ENCODE measurements at places on chromosomes 1 and 21.

- H3K27ac ChIP-seq, result no peak overlapping the region
- no peaks in the 10 kb centered on the region for H3K36me3 ChIP-seq
- H3K4me1 ChIP-seq, result peaks cover 13% of the 10 kb centered on the region
Observed at GRCh38 chr1:223825767-223826748, 19.7 kb downstream of the TP53BP2 start.

- no peaks in the 10 kb centered on the region for H3K36me3 ChIP-seq
- no peak for DNase-seq
- H3K27me3 ChIP-seq, result no peaks in the 10 kb centered on the region
- H3K4me3 ChIP-seq, result no peak overlapping the region
Observed at GRCh38 chr21:18449605-18450550, 46.3 kb upstream of the TMPRSS15 start.

DNA sequence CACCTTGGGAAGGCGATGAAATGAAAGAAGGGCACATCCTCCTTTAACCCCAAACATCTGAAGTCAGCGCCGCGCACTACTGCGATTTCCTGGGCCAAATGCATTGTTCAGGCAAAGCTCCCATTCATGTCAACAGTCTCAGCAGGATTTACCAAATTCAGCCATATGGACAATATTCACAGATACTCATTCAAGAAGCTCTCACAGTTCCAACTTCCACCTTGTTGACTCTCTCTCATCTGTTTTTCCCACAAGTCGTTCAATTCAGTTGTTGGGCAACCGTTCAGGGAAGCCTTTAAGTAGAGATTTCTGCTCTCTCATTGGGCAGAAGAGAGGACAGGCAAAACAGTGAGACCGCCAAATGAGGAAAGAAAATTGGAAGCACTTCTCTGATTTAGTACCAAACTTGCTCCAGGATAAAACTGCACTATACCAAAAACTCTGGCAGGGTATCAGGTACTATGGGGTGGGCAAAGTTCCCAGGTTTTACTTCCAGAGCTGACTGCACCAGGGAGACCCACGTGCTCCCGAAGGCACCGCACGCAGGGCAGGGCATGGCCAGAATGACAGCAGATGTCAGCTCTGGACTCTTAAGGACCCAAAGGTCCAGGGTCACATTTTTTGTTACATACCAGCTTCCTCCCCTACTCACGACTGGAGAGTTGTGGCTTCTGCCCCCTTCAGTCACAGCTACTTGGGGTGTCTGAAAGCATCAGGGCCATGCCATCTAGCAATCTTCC is 668.8 kb downstream of the KIF26B start:
- no peak for DNase-seq
- no peaks in the 10 kb centered on the region for H3K4me1 ChIP-seq
- H3K4me3 ChIP-seq, result no peak overlapping the region
- H3K27me3 ChIP-seq, result no peaks in the 10 kb centered on the region
- H3K27ac ChIP-seq, result no peak overlapping the region

- no peaks in the 10 kb centered on the region for H3K27me3 ChIP-seq
- no peak overlapping the region for H3K27ac ChIP-seq
- no peaks in the 10 kb centered on the region for H3K4me1 ChIP-seq
Observed at GRCh38 chr1:108041360-108042142, 76.6 kb upstream of the VAV3 start.

GRCh38 chr1:22267413-22268175 is 124.7 kb upstream of the WNT4 start:
- no peaks in the 10 kb centered on the region for H3K36me3 ChIP-seq
- H3K4me1 ChIP-seq, result no peaks in the 10 kb centered on the region
- no peaks in the 10 kb centered on the region for H3K27me3 ChIP-seq
- H3K27ac ChIP-seq, result no peak overlapping the region

DNA sequence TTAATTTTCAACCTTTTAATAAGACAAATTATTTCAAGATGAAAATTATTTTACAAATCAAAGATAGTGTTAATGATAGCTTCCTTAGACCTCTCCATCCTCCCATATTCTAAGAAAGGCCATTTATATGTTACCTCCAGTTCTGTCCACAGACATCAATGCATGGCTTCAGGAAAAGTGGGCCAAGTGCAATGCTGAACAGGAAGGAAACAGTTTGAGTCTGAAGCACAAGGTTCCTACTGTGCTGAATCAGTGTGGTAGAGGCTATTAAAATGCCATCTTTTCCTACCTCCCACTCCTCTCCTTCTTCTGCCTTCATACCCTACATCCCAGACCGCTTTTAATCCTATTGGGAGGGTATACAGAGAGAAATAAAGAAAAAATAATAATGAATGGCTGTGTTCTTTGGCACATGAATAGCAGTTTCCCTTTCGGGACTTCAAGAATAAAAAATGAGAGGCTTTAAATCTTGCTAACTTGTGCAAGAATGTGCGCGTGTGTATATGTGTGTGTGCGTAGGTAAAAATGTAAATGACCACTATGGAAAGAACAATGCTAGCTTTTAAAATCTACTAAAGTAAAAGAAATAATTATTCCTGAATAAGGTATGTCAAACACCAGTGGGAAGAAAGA is 62.6 kb upstream of the C1orf105 start:
- H3K36me3 ChIP-seq, result no peaks in the 10 kb centered on the region
- no peaks in the 10 kb centered on the region for H3K27me3 ChIP-seq
- peaks cover 2% of the 10 kb centered on the region for H3K4me1 ChIP-seq
- peak overlapping the region; percentile 26 for H3K4me3 ChIP-seq
- DNase-seq, result no peak
- peak overlapping the region; percentile 88 for H3K27ac ChIP-seq

DNA sequence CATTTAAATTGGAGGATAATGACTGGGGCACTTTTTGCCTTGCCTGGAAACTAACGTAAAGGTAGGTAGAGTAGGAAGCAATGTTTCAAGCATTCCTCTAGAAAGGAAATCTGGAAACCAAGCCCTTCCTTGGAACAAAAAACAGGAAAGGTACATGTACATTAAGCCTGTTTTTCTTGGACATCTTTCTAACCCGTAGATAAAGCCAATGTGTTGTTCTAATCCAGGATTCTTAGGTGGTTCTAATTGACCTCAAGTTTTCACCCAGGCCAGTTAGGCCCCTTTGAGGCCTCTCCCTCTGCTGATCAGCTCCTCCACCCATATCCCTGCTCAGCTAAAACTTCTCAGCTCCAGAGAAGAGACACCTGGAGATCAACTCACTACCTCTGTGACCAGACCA is 6.3 kb upstream of the DUSP23 start:
- H3K36me3 ChIP-seq, result no peaks in the 10 kb centered on the region
- H3K4me3 ChIP-seq, result no peak overlapping the region
- DNase-seq, result no peak
- no peaks in the 10 kb centered on the region for H3K27me3 ChIP-seq
- no peaks in the 10 kb centered on the region for H3K4me1 ChIP-seq
- H3K27ac ChIP-seq, result no peak overlapping the region

DNA sequence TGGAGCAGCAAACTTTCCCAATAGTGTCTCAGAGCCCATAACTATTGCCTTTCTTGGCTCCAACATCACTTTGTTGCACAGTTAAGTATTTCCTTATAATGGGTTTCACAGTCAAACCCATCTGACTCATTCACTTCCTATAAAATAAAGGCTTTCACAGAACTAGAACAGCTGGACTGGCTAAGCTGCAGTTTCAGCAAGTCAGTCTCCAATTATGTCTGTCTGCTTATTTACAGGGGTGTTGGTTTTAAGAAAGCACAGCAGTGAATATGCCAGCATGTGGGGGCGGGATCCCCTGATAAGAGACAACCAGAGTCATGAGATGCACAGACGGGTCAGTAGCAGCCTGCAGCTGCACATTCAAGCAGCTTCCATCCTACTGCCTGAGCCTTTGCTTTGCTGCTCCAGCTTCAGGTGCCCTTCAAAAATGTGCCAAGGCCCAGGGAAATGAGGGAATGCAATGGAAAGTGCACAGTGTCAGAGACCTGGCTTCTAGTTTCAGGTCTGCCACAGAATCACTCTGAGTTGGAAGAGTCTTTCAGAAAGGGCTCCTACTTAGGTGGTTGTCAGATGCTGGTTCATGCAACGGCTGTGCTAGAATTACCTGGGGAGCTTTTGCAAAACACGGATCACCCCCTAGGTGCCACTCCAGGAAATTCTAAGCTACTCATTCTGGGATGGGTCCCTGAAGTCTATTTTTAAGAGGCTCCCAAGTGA is 24.8 kb downstream of the RNF19B start:
- no peaks in the 10 kb centered on the region for H3K27me3 ChIP-seq
- H3K36me3 ChIP-seq, result peaks cover 7% of the 10 kb centered on the region
- H3K27ac ChIP-seq, result no peak overlapping the region

GRCh38 chr1:31815752-31816500 is at the start of gene SPOCD1:
SPOCD1 (minus strand) TSS chr1:31816022; CDS start chr1:31815333, 689 bp downstream.
- H3K36me3 ChIP-seq, result no peaks in the 10 kb centered on the region
- no peaks in the 10 kb centered on the region for H3K27me3 ChIP-seq
- H3K27ac ChIP-seq, result no peak within 1 kb of the TSS
- no peak within 1 kb of the TSS for H3K4me3 ChIP-seq
- DNase-seq, result peak; percentile 82

- peak overlapping the region; percentile 15 for H3K27ac ChIP-seq
- no peaks in the 10 kb centered on the region for H3K36me3 ChIP-seq
- H3K4me3 ChIP-seq, result no peak overlapping the region
Observed at GRCh38 chr1:10667861-10668761, 128.3 kb downstream of the CASZ1 start.

DNA sequence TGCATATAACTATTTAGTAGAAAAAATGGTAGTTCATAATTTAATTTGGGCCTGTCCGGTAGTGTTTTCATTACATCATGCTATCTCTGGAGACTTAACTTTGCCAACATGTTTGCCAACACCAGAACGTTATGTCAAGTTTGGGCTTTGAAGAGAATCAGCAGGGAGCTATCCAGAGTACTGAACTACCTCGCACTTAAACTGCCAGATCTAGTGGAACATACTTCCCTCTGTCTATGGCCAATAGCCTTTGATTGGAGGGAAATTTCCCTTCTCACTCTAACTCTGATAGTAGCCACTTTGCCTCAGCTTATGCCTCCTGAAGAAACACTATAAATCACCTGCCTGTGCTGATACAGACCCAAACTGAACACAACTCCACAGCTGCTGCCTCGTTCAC is 10.0 kb downstream of the LRRC53 start:
- H3K36me3 ChIP-seq, result no peaks in the 10 kb centered on the region
- H3K4me3 ChIP-seq, result no peak overlapping the region
- H3K4me1 ChIP-seq, result no peaks in the 10 kb centered on the region
- no peak for DNase-seq

- no peaks in the 10 kb centered on the region for H3K4me1 ChIP-seq
- no peak overlapping the region for H3K27ac ChIP-seq
- no peaks in the 10 kb centered on the region for H3K27me3 ChIP-seq
- H3K4me3 ChIP-seq, result no peak overlapping the region
- H3K36me3 ChIP-seq, result no peaks in the 10 kb centered on the region
- DNase-seq, result no peak
Observed at GRCh38 chr1:220702733-220703270, 12.6 kb downstream of the C1orf115 start.

- no peaks in the 10 kb centered on the region for H3K36me3 ChIP-seq
- no peak for DNase-seq
- H3K4me1 ChIP-seq, result no peaks in the 10 kb centered on the region
- no peak overlapping the region for H3K4me3 ChIP-seq
- H3K27ac ChIP-seq, result no peak overlapping the region
Observed at GRCh38 chr21:38949070-38949380, 143.3 kb downstream of the ETS2 start.

GRCh38 chr1:98019747-98020146 is 98.9 kb upstream of the DPYD start:
- H3K27ac ChIP-seq, result no peak overlapping the region
- no peak overlapping the region for H3K4me3 ChIP-seq
- H3K36me3 ChIP-seq, result no peaks in the 10 kb centered on the region
- no peaks in the 10 kb centered on the region for H3K4me1 ChIP-seq

- H3K4me3 ChIP-seq, result no peak overlapping the region
- no peak for DNase-seq
- no peak overlapping the region for H3K27ac ChIP-seq
- no peaks in the 10 kb centered on the region for H3K27me3 ChIP-seq
- H3K4me1 ChIP-seq, result peaks cover 11% of the 10 kb centered on the region
Observed at GRCh38 chr1:162724583-162725120, 65.8 kb upstream of the HSD17B7 start.

- peaks cover 3% of the 10 kb centered on the region for H3K36me3 ChIP-seq
- DNase-seq, result peak; percentile 9
- no peaks in the 10 kb centered on the region for H3K4me1 ChIP-seq
- H3K27ac ChIP-seq, result no peak overlapping the region
- no peaks in the 10 kb centered on the region for H3K27me3 ChIP-seq
Observed at GRCh38 chr1:37940299-37940947, 6.4 kb downstream of the INPP5B start.

DNA sequence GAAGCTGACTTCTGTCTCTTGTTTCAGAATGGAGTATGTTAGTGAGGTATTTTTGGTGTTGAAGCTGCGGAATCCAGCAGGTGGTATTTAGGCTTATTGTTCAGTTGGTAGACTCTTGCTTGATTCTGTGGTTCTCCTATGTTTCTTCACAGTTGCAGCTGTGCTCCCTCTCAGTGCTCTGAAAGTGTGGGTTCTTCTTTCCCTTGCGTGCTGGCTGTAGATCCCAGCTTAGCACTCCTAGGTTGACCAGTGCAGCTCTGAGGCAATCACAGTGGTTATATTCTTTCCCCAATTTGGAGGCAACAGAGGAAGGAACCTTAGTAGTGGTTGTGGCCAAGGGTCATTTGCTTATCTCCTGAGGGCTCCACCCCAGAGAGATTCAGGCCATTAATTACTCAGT is 269.2 kb upstream of the NRIP1 start:
- H3K4me3 ChIP-seq, result no peak overlapping the region
- H3K27ac ChIP-seq, result no peak overlapping the region
- no peaks in the 10 kb centered on the region for H3K27me3 ChIP-seq
- no peaks in the 10 kb centered on the region for H3K36me3 ChIP-seq
- no peaks in the 10 kb centered on the region for H3K4me1 ChIP-seq

- H3K36me3 ChIP-seq, result no peaks in the 10 kb centered on the region
- H3K27me3 ChIP-seq, result no peaks in the 10 kb centered on the region
- DNase-seq, result no peak
- H3K4me3 ChIP-seq, result no peak overlapping the region
- no peak overlapping the region for H3K27ac ChIP-seq
Observed at GRCh38 chr1:173161510-173162221, 45.5 kb downstream of the TNFSF4 start.

DNA sequence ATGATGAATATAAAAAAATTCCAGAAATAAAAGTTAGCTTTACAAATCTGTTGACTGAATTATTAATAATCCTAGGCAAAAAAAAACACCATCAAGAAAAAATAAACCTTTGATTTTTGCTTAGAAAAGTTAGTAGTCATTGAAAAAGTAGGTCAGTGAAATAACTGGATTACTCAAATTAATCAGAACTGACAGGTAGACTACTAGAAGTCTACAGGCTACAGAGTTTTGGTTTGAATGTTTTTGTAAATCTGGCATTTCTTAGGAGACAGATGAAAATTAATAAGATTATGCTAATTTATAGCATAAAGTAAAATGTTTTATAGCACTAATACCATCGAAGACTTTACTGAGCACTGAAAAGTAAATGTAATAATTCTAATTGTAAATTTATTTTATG is 511.9 kb downstream of the PTPRC start:
- DNase-seq, result no peak
- H3K4me3 ChIP-seq, result no peak overlapping the region
- no peak overlapping the region for H3K27ac ChIP-seq
- H3K36me3 ChIP-seq, result no peaks in the 10 kb centered on the region
- H3K27me3 ChIP-seq, result no peaks in the 10 kb centered on the region

- peaks cover 8% of the 10 kb centered on the region for H3K4me1 ChIP-seq
- no peaks in the 10 kb centered on the region for H3K36me3 ChIP-seq
- no peak overlapping the region for H3K4me3 ChIP-seq
- H3K27me3 ChIP-seq, result no peaks in the 10 kb centered on the region
- no peak for DNase-seq
Observed at GRCh38 chr1:32023351-32023750, 9.7 kb downstream of the KHDRBS1 start.

Measured in aorta (tissue), 5 donors.